NCI-H2227 treated with DMSO at 0.1 percent for 48 hours (cell line): ENCODE measurements at places on chromosomes 3 and 15.

GRCh38 chr15:98649472-98650416 is 1.4 kb downstream of the IGF1R start:
- DNase-seq, result no peak

DNA sequence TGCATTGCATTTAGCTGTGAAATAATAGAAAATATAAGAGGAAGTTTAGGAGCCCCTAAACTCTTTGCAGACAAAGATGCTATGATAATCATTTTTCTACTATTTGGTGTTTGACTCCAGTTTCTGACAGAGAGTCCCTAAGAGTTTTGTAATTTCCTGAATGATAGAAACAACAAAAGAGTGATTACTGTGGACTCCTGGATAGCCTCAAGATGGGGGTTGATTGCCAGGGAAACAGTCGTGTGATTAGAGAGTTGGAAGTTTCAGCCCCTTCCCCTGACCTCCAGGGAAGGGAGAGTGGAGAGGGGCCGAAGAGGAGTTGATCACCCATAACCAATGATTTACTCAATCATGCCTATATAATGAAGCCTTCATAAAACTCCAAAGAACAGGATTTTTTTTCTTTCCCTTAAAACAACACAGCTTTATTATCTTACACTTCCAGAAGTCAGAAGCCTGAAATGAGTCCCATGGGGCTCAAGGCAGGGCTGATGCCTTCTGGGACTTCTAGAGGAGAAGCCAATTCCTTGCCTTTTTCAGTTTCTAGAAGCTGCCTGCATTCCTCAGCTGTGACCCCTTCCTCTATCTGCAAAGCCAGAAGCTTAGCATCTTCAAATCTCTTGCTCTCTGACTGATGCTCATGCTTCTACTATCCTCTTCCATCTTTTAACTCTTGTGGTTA is 292.3 kb upstream of the ZPLD1 start:
- no peak for DNase-seq

- no peak for DNase-seq
Observed at GRCh38 chr3:69536306-69537020, 150.6 kb upstream of the FRMD4B start.

DNA sequence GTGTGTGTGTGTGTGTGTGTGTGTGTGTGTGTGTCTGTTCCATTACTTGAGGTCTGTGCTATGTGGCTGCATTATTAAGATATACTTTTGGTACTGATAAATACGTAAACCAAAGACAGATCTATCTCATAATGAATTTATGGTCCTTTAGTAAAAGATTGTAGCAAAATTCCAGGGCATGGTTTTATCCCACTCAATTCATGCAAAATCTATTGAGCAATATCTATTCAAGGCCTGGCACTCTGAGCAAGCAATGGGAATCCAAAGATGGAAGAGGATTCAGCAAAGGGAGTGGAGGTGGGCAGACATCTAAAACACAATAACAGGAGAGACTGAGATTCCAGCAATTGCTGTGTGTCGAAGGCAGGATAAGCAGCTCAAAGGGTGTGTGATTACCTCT is 86.8 kb downstream of the RFTN1 start:
- DNase-seq, result no peak

- DNase-seq, result no peak
Observed at GRCh38 chr15:101308604-101309435, 13.8 kb upstream of the SNRPA1 start.

GRCh38 chr3:105845488-105845887 is 23.3 kb downstream of the CBLB start:
- no peak for DNase-seq

DNA sequence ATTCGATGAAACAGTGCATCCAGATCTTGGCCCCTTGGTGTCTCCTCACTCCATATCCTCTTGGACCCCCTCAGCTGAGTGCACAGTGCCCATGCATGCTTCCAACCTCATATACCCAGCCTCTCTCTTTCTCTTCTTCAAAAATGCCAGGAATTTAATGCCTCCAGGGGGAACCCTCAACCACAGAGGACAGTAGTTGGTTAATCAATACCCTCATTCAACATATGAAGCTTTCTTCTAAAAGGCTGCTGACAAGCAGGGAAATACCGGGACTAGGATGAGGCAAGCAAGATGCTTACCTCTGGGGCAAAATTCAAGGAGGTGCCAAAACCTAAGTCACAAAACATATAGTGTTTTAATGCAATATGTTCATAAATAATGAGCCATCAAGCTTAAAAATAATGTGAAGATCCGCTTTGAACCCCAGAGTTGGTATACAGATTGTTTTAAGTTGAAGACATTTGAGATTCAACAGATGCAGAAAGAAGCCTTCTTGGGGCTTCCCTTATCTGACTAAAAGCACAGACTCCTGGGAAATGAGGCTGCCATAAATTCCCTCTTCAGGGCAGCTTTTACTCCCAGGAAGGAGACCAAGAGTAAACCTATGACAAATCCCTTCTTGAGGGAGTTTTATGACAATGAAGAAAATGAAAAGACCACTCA is 48.2 kb upstream of the FHIT start:
- no peak for DNase-seq

DNA sequence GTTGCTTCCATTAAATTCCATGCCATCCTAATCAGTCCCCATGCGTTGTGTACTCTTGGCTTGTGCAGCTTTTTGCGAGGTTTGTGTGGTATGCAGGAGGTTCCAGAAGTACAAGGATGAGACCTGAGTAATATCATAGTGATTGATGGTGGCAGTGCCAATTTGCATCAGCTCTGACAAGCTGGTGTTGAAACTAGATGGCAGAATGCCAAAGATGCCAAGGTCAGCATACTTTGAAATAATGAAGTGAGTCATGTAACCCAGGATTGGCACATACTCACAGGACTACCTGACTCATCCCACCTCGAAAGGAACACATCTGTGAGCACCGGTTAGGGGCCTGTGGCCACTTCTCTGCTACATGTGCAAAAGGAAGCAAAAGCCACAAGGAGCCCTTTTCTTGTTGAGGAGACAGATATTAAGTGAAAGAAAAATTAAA is 14.3 kb downstream of the KAT2B start:
- no peak for DNase-seq

DNA sequence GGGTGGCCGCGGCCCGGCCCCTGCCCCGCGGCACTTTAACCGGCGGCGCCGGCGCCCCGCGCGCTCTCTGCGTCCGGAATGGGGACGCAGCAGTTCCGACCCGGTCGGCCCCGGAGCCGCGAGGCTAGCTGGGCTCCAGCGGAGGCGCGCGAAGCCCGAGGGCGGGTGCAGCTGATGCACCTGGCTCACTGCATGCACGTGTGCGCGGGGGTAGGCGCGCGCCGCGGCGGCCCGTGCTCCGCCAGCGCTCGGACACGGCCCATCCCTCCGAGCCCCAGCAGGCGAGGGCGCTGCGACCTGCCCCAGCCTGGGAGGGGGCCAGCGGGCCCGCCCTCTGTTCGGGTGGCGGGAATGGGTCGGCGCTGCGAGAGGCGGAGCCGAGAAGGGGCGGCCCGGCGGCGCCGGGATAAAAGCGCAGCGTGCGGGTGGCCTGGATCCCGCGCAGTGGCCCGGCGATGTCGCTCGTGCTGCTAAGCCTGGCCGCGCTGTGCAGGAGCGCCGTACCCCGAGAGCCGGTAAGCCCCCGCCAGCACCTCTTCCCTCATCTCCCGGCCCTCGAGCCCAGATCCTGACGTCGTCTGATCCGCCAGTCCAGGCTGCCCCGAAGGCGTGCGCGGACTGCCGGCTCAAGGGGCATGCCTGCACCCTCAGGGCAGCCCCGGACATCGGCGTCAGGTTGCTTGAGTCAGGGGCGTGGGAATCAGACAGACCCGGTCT is at the start of the genes CHDH and IL17RB:
TSS of gene CHDH (minus strand) at position 286 of the 717 bp plus-strand sequence. CDS start 22,411 bp downstream, outside the sequence.
TSS of gene IL17RB (plus strand) at position 435 of the 717 bp plus-strand sequence. CDS start at position 456, 21 bp downstream.
- DNase-seq, result peak; percentile 22

- no peak for DNase-seq
Observed at GRCh38 chr15:28264166-28264565, 57.8 kb downstream of the HERC2 start.

GRCh38 chr3:184738982-184739381 is 27.1 kb upstream of the MAGEF1 start:
- DNase-seq, result no peak

GRCh38 chr3:102415553-102415952 is 19.3 kb upstream of the ZPLD1 start:
- no peak for DNase-seq

GRCh38 chr3:169914321-169914720 is 2.9 kb downstream of the SAMD7 start:
- no peak for DNase-seq

- DNase-seq, result no peak
Observed at GRCh38 chr3:146626403-146627122, 21.4 kb upstream of the PLSCR5 start.

DNA sequence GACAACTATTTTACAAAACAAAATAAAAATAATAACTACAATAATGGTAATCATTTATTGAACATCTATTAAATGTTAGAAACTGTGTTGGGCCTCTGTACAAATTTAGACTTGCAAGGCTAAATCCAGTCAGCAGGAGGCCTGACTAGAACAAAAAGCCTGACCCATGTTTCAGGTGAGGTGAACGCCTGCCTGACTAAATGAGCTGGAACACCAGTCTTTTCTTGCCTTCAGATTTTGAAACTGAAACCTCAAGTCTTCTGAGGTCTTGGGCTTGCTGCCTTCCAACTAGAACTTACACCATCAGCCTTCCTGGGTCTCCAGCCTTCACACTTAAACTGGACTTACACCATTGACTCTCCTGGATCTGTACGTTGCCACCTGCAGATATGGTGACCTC is 706.9 kb downstream of the TBL1XR1 start:
- DNase-seq, result no peak

DNA sequence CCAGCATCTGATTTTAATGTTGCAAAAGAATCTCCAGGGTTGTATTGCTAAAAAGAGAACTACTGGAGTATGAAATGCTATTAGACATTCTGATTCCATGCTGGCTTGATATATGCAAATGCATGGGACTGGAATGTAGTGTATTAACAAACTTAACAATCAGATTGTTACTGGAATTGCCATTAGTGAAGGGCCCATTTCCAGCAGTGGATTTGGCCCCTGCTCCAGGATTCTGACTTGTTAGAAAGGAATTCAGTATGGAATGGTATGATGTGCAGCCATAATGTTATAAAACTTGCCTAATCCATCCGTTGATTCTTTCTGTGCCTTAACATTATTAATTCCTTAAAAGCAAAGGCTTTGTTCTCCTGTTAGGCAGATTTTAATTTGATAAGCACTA is 7.9 kb downstream of the ARRDC4 start:
- no peak for DNase-seq
